ENCODE measurements at places on chromosomes 1 and 21. TPM values are rescaled to one million over a fixed set of nuclear protein-coding genes. Genes with fewer than 3 reads are reported as not detected.

Gene KCNK2
- 19.7 TPM for polyA plus RNA-seq

Gene TNNI3K
- polyA plus RNA-seq: 1.1 TPM

Gene SHISAL2A
- not detected for polyA plus RNA-seq

Gene F13B
- not detected for polyA plus RNA-seq

GRCh38 chr1:185593271-185593670 is 140.9 kb upstream of the HMCN1 start:
- DNase-seq: no peak

DNA sequence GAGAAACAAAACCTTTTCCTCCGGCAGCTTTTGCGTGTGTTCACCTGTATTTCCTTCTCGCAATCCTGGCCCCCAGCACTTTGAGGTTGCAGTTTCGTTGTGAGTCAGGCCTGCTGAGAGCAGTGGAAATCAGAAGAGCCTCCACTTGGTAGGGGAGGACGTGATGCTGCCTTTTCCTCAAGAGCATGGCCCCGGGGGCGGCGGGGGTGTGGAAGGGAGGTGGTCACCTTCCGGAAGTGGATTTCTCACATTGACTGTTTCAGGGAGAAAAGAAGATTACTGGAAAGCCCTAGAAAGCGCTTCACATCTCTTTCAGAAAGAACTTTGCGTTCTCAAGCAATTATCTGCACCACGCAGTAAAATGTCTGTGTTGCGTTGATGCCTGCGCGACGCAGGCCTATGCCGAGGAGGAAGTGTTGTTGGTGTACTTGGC is 12.2 kb upstream of the IL10 start:
- DNase-seq: no peak

DNA sequence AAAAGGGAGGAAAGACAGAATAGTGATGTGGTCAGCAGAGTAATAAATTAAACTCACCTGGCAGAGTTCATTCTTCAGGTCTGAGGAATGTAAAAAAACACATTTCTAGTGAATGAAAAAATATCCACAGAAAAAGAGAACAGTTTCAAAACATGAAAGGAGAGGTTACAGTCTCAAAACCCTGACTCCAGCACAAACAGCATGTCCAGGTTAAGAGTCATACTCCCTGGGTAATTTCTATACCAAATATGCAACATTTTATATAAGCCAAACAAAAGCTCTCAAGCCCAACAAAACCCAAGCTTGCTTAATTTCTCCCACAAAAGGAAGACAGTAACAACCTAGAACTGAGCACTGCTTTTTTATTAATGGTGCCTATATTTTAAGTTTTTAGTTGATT is 173.0 kb downstream of the NTMT2 start:
- DNase-seq: no peak

DNA sequence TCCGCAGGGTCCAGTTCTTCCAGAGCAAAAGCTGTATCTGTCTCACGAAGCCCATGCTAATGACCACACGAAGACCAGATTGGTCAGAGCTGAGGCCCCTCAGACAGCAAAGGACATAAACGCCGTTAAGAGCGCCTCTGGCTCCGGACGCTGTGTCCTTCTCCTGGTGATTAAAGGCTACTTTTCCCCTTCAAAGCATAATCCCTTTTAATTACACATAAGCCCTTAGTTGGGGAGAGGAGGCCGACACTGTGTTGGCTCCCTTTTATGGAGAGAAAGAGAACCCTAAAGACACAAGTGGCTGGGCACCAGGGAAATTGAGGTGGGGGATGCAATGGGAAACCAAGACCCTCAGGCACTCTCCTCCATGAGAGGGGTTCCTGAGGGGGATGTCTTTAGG is at the start of gene ABCA4:
Gene ABCA4, minus strand, starts transcription at position 158 of the 400 bp plus-strand sequence. Its CDS starts 103 bp downstream, at position 55.
- DNase-seq: no peak

DNA sequence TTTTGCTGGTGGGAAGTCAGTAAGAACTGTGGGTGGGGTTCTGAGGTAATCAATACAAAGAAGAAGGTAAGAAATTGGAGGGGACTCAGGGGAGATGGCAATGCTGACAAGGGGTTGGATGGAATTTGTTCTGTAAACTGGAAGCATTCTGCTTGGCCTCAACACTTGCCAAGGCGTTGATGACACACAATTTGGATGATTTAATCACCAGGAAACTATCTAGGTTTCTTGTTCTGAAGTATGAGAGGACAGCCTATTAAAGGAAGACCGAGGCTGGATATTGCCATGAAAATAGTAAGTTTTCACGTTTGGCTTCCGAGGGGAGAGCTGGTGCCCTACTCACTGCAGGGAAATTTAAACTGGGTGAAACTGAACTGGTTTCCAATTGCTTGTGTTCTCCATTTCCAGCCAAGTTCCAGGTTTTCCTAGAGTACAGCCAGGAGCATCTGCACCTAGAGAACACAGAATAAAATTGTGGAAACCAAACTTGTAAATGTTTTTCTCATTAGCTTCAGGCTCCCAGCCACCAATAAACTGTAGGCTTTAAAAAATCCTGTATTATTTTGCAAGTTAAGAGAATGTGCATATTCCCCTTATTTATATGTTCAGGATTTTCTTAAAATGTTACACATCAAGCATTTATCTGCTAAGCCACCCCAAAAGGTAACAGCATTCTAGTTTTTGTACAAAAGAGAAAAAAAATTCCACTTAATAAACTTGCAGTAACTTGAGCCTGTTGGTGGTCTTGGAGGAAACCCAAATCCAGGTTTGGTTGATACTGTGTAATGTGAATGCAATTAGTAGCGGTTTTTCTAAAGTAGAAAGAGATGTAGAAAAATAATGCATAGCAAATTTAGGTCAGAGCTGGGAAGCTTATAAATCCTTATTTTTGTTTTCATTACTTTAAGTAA is 53.8 kb downstream of the ROR1 start:
- no peak for DNase-seq

- DNase-seq: no peak
These were observed 2.7 kb downstream of the USP25 start for GRCh38 chr21:15732290-15732995.

DNA sequence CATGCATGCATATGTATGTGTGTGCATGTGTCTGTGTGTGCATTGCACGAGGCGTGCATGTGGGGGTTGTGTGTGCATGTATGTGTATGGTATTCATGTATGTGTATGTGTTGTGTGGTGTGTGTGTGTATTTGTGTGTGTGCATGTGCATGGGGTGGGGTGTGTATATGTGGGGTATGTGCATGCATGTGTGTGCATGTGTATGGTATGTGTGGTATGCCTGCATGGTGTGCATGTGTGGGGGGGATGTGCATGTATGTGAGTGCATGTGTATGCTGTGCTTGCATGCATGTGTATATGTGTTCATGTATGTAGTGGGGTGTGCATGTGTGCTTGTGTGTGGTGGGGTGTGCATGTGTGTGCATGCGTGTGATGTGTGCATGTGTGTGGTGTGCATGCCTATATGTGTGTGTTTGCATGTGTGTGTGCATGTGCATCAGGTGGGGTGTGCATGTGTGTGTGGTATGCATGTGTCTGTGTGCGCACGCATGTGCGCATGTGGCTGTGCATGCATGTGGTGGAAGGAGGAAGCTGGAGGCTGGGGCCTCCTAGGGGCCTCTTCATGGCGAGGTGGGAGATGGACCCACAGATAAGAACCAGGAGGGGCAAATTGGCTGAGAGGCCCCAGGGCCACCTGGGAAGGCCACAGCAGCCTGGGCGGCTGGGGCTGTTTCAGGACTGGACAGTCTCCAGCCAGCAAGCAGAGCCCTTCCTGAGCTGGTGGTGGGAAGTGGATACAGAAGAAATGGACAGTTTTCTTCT is 35.9 kb upstream of the ARF1 start:
- no peak for DNase-seq
